ENCODE measurements at places on chromosomes 4 and X.

DNA sequence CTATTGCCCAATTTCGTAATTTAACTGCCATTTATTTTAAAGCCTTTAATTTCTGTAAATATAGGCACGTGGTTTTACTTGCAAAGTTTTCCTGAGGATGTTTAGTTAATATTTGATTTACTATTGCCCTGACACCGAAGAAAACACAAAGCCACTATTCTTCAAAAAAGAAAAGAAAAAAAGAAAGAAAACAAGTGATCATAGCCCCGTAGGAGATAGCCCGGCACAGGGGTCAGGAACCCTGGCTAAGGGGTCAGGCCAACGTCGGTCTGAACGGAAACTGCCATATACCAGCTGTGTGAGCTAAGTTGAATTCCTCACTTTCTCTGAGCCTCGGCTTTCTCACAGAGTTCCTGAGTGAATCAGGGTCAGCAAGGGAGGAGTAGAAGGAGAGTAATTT is 17.7 kb upstream of the LAMP2 start:
- no peak for DNase-seq

DNA sequence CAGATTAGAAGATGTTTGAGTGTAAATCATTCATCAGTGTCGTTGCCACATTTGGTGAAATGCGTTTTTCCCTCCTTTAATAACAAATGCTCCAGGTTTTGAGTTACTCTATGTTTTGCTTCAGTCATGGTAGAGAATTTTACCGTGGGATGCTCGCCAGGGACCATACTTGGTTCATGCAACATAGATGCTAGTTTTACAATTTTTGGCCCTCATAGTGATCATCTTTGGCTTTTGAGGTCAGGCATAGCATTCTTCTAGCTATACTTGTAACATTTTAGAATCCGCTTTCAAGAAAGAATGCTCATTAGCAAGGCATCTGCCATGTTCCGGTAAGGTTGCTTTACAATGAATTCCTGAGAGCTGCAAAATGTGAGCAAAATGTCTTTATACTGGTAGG is 147.2 kb downstream of the SPCS3 start:
- DNase-seq: no peak

DNA sequence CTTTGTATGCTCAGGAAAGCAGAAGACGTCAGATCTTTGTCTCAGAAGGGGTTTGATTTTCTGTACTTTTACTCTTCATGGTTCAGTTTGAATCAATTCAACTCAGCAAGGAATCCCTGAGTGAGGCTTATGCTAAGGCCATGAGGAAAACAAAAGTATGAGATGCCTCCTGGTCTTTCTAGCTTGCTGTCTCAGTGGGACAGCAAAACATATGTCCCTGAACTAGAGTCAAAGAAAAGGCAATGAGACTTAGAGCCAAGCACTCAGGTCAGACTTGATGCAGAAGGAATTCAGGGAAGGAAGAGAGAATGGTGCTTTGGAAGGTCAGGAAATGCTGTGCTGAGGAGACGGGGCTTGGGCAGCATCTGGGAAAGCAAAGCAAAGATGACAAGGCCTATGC is 236.2 kb upstream of the SFRP2 start:
- no peak for DNase-seq

DNA sequence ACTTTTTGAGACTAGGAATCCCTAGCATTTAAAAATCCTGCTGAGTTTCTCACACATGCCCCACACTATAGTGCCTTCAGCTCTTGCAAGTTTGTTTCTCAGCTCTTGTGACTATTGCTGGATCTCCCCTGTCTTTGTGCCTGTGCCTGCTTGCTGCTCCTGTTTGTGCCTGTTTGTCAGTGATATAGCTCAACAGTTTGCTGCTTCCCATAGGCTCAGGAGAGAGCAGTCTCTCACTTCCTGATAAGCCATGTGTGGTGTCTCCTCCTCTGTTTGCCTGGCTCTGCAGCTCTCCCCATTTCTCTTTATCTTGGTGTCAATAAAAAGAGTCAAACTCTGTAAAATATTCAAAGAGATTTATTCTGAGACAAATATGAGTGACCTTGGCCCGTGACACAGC is 259.8 kb upstream of the CLNK start:
- no peak for DNase-seq

- DNase-seq: no peak
Observed at GRCh38 chr4:9835430-9835829, 54.0 kb downstream of the DRD5 start.

- no peak for DNase-seq
Observed at GRCh38 chr4:86892636-86892960, 376 bp upstream of the C4orf36 start.

All from CD4-positive, alpha-beta T cell treated with Interferon gamma for 1 hour (primary cell).